IPS DF 6.9 (cell line): ENCODE measurements at places on chromosomes 7 and 10.

GRCh38 chr10:91590904-91591796 is 41.7 kb downstream of the PPP1R3C start:
- H3K4me1 ChIP-seq: no peaks in the 10 kb centered on the region
- no peaks in the 10 kb centered on the region for H3K36me3 ChIP-seq
- no peak overlapping the region for H3K27ac ChIP-seq

DNA sequence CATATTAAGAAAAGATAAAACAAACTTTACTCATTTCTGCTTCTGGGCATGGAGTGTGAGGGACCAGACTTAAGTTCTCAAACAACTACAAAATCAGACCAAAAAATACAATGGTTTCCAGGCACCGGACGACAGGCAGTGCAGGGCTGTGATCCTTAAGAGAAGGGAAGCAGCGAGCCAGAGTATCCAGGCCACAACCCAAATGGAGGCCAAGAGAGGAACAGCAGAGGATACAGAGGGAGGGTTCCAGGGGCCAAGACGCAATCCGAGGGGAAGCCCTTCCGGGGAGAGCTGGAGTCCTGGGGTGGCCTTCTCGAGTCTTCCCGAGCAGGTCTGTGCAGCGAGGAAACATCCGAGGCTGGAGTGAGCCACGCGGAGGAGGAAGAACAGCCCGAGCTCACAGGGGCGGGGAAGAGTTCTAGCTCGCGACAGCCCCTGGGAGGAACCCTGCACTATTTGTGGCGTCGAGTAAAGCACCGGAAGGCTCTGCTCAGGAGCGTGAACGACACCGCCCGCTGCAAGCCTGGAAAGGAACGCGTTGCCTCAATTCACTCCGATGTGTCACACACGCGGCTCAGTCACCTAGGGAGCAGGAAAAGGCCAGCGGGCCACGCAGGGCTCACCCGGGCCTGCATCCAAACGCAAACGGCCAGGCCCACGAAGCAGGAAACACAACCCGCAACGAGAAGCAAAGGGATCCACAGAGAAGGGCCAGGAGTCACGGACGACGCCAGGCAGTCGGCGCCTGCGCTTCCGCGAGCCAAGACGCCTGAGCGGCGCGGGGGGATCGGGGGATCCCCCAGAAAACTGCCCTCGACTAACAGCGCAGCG is 933 bp upstream of the RNF32 start:
- no peak for DNase-seq
- H3K4me3 ChIP-seq: peak overlapping the region; percentile 75; the same call in 1 of the 2 replicates
- H3K27me3 ChIP-seq: no peaks in the 10 kb centered on the region
- H3K4me1 ChIP-seq: 0 out of 2 replicates have a peak, but pooled peaks cover 3% of the 10 kb centered on the region
- H3K27ac ChIP-seq: no peak overlapping the region
- no peaks in the 10 kb centered on the region for H3K36me3 ChIP-seq

- no peaks in the 10 kb centered on the region for H3K36me3 ChIP-seq
- no peaks in the 10 kb centered on the region for H3K4me1 ChIP-seq
- H3K27ac ChIP-seq: no peak overlapping the region
- no peak for DNase-seq
- H3K27me3 ChIP-seq: no peaks in the 10 kb centered on the region
These were observed 156.7 kb upstream of the NPVF start for GRCh38 chr7:25384788-25385505.

GRCh38 chr10:60662917-60663614 is 115.2 kb upstream of the CDK1 start:
- peaks cover 4% of the 10 kb centered on the region; the same call in 1 of the 2 replicates for H3K4me1 ChIP-seq
- no peak for DNase-seq
- H3K4me3 ChIP-seq: no peak overlapping the region

GRCh38 chr10:113381981-113382509 is 170.8 kb upstream of the HABP2 start:
- H3K4me1 ChIP-seq: no peaks in the 10 kb centered on the region
- no peaks in the 10 kb centered on the region for H3K36me3 ChIP-seq
- H3K27ac ChIP-seq: no peak overlapping the region
- no peaks in the 10 kb centered on the region for H3K27me3 ChIP-seq
- H3K4me3 ChIP-seq: no peak overlapping the region

GRCh38 chr10:68095153-68095552 is 14.1 kb upstream of the MYPN start:
- H3K27ac ChIP-seq: no peak overlapping the region
- H3K4me3 ChIP-seq: no peak overlapping the region
- no peaks in the 10 kb centered on the region for H3K36me3 ChIP-seq
- no peaks in the 10 kb centered on the region for H3K4me1 ChIP-seq
- no peaks in the 10 kb centered on the region for H3K27me3 ChIP-seq
- DNase-seq: no peak

- H3K36me3 ChIP-seq: no peaks in the 10 kb centered on the region
- no peak overlapping the region for H3K27ac ChIP-seq
- H3K4me3 ChIP-seq: no peak overlapping the region
- H3K4me1 ChIP-seq: no peaks in the 10 kb centered on the region
These were observed 114.0 kb downstream of the ATE1 start for GRCh38 chr10:121813857-121814256.

DNA sequence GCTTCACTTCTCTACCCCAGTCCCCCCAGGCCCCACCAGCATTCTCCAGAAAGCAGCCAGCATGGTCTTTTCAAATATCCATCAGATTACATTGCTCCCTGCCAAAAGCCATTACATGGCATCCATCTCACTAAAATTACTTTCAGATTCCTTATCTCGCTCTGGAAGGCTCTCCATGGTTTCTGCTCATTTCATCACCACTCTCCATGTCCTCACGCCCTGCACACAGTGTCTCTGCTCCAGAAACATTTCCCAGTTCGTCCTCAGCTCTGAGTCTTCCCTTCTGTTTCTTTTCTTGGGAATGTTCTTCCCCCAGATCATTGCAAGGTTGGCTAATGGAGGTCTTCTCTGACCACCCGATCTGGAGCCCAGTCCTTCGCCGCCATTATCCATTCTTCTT is 499.1 kb downstream of the KCNMA1 start:
- H3K27ac ChIP-seq: no peak overlapping the region
- no peaks in the 10 kb centered on the region for H3K27me3 ChIP-seq
- no peaks in the 10 kb centered on the region for H3K36me3 ChIP-seq
- H3K4me1 ChIP-seq: no peaks in the 10 kb centered on the region; the same call in none of the 2 replicates

GRCh38 chr7:139893461-139893860 is 64.4 kb downstream of the TBXAS1 start:
- H3K4me3 ChIP-seq: no peak overlapping the region
- no peak for DNase-seq
- H3K27me3 ChIP-seq: no peaks in the 10 kb centered on the region
- no peaks in the 10 kb centered on the region for H3K36me3 ChIP-seq
- no peak overlapping the region for H3K27ac ChIP-seq

DNA sequence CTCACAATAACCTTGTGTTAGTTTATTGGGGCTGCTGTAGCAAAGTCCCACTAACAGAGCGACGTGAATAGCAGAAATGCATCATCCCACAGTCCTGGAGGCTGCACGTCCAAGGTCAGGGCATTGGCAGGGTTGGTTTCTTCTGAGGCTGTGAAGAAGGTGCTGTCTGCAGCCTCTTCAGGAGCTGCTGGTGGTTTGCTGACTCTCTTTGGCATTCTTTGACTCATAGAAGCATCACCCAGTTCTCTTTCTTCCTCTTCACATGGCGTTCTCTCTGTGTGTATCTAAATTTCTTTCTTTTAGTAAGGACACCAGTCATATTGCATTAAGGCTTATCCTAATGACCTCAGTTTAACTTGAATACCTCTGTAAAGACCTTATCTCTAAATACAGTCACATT is 428.4 kb upstream of the KLF6 start:
- H3K4me3 ChIP-seq: no peak overlapping the region
- no peaks in the 10 kb centered on the region for H3K36me3 ChIP-seq
- H3K27ac ChIP-seq: no peak overlapping the region

- no peaks in the 10 kb centered on the region for H3K27me3 ChIP-seq
- H3K4me3 ChIP-seq: no peak overlapping the region
- no peak for DNase-seq
- H3K27ac ChIP-seq: no peak overlapping the region
These were observed 35.7 kb downstream of the STAMBPL1 start for GRCh38 chr10:88915781-88916180.

DNA sequence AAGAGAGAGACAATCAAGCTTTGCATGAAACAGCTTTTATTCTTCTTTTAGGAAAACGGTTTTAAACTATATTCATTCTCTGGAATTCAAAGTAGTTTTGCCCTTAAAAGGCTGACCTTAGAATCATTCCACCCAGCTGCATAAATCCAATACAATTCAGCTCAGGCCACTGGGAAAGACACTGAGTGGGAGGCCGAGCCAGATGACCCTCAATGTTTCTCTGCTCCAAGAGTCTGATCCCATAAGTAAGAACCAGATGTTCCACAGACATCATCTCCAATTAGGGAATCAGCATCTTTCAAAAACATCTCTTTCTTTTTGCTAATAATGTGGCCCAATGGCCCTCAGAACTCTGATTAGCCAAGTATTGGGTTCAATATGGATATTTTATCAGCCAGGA is 26.1 kb downstream of the CREB3L2 start:
- H3K27me3 ChIP-seq: no peaks in the 10 kb centered on the region
- no peak for DNase-seq

- H3K4me1 ChIP-seq: no peaks in the 10 kb centered on the region
- H3K4me3 ChIP-seq: no peak overlapping the region
These were observed 68.5 kb downstream of the AGK start for GRCh38 chr7:141619745-141620144.

- no peak overlapping the region for H3K4me3 ChIP-seq
- H3K27ac ChIP-seq: no peak overlapping the region
- no peaks in the 10 kb centered on the region; the same call in 1 of the 2 replicates for H3K27me3 ChIP-seq
- H3K36me3 ChIP-seq: no peaks in the 10 kb centered on the region
- no peaks in the 10 kb centered on the region for H3K4me1 ChIP-seq
- no peak for DNase-seq
These were observed 115.9 kb downstream of the TCERG1L start for GRCh38 chr10:131195558-131196159.

DNA sequence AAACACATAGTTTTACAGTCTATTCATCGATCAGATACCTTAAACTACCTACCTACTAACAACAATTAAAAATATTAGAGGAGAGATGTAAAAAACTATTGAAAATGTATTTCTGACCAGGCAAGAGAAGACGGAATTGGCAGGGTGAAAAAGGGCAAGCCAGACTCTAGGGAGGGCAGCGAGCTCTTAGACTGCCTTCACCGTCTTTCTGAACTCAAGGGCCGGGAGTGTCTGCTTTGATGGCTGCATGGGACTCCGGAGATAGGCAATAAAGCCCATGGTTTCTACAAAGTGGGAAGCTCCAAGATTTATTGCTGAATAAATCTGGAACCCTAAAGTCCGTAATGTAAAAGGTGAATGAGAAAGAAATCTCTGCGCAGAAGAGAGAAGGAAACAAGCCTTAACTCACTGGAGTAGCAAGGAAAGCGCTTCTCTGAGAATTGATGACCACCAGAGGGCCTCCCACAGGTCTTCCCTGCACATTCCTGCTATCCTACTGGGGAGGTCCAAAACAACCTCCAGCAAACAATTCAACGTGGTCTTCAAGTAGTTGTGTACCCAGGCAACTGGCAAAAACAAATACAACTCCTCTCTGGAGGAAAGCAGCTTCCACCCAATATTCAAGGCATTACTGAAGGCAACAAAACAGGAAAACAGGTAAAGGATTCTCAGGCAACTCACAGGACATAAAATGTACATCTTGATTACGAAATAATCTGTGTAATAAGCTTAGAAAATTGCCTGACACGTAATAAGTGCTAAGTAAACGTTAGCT is 181.3 kb downstream of the SDK1 start:
- DNase-seq: peak; percentile 64
- H3K27me3 ChIP-seq: no peaks in the 10 kb centered on the region
- no peaks in the 10 kb centered on the region for H3K36me3 ChIP-seq
- no peak overlapping the region for H3K4me3 ChIP-seq
- no peak overlapping the region for H3K27ac ChIP-seq

- peak within 1 kb of the TSS; percentile 38; the same call in 1 of the 2 replicates for H3K4me3 ChIP-seq
- no peaks in the 10 kb centered on the region for H3K36me3 ChIP-seq
- peaks cover 72% of the 10 kb centered on the region for H3K27me3 ChIP-seq
These were observed at the start of gene ZNF503 for GRCh38 chr10:75401569-75402485. TSS of gene ZNF503 (minus strand) at chr10:75401764. CDS start at chr10:75401419, 345 bp downstream.

- no peak for DNase-seq
- H3K27me3 ChIP-seq: no peaks in the 10 kb centered on the region
- H3K4me3 ChIP-seq: no peak overlapping the region
- peaks cover 17% of the 10 kb centered on the region for H3K4me1 ChIP-seq
- H3K36me3 ChIP-seq: no peaks in the 10 kb centered on the region; the same call in 1 of the 2 replicates
- H3K27ac ChIP-seq: no peak overlapping the region
These were observed 23.5 kb downstream of the PWWP2B start for GRCh38 chr10:132420469-132420980.

- no peaks in the 10 kb centered on the region; the same call in 1 of the 2 replicates for H3K4me1 ChIP-seq
- peaks cover 3% of the 10 kb centered on the region; the same call in 1 of the 2 replicates for H3K36me3 ChIP-seq
- no peak overlapping the region for H3K27ac ChIP-seq
- no peak for DNase-seq
These were observed 60.6 kb downstream of the C1GALT1 start for GRCh38 chr7:7242899-7243298.

GRCh38 chr7:123112833-123113232 is 86.9 kb downstream of the SLC13A1 start:
- no peak overlapping the region for H3K4me3 ChIP-seq
- H3K36me3 ChIP-seq: no peaks in the 10 kb centered on the region
- no peak overlapping the region for H3K27ac ChIP-seq
- DNase-seq: no peak
